Progenitor cell of endocrine pancreas (in vitro differentiated cells): ENCODE measurements at places on chromosomes 6 and 20. TPM values are rescaled to one million over a fixed set of nuclear protein-coding genes. Genes with fewer than 3 reads are reported as not detected.

GRCh38 chr20:7146552-7147219 lies 379.2 kb downstream of the BMP2 start:
- peaks cover 18% of the 10 kb centered on the region for H3K4me1 ChIP-seq
- no peak overlapping the region for H3K27ac ChIP-seq
- DNase-seq, result no peak
- H3K27me3 ChIP-seq, result peaks cover 49% of the 10 kb centered on the region
- H3K36me3 ChIP-seq, result no peaks in the 10 kb centered on the region
- H3K4me3 ChIP-seq, result no peak overlapping the region

DNA sequence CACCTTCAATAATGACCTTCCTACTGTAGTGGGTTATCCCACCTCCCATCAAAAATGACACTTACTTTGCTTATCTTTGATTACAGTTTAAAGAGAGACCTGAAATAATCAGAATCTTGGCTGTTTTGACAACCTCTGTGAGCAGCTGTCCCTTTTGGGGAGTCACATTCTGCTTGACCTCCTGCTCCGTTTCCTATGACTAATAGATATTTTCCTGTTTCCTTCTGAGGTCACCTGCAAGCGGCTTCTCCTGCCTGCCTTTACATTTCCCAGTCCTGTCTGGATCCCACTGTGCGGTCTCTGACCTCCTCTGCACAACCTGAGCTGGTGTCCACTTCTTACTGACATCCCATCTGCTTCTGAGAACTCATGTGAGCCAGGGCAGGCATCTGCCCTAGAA lies 54.2 kb downstream of the TRAM2 start:
- H3K36me3 ChIP-seq, result peaks cover 3% of the 10 kb centered on the region
- H3K4me3 ChIP-seq, result no peak overlapping the region
- H3K27me3 ChIP-seq, result no peaks in the 10 kb centered on the region
- peak overlapping the region; percentile 8 for H3K27ac ChIP-seq

DNA sequence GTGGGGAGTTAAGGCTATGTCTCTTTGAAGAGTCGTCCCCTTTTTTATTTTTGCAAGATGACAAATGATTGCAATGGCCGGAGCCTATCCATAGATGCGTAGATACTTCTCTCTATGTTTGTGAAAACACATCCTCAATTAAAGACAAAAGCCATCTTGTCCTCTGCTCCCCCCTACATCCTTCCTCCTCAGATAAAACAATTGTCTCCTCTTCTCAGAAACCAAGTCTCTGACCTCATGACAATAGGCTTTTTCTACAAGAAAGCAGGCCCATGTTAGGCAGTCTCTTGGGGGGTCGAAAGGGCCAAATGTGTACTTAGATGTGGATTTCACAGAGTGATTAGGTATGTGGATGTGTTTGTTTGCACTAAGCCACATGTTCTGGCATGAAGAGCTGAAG lies 51.1 kb upstream of the SSTR4 start:
- DNase-seq, result no peak
- peaks cover 13% of the 10 kb centered on the region for H3K27me3 ChIP-seq
- H3K36me3 ChIP-seq, result no peaks in the 10 kb centered on the region
- no peak overlapping the region for H3K27ac ChIP-seq
- H3K4me3 ChIP-seq, result no peak overlapping the region

Gene PNLDC1
- total RNA-seq, result not detected in 2 replicates

Gene VGLL2
- total RNA-seq, result 0.49 TPM in 1 of 2 replicates, not detected in the other
